ENCODE measurements at places on chromosomes 12 and 14.

DNA sequence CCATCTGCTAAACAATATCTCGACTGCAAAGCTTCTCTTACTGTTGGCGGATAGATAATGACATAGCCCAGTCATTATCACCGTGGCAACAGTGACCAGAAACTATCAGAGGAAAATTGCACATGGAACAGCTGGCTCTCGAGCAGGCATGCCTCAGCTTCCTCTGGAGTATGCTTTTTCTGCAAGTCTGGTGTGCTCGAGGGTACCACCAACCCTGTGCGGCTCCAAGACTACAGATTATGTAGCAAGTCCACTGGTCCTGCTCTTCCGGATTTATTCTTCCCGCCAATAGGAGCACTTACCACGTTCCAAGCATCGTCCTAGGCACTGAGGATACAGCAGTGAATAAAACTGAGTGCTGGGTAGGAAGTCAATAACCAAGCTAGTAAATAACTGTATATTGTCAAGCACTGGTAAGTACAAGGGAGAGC is 1.4 kb upstream of the GLRX5 start:
- DNase-seq: peak; percentile 69

- no peak for DNase-seq
Measured at GRCh38 chr14:98960617-98961013, 311.4 kb downstream of the BCL11B start.

- no peak for DNase-seq
Measured at GRCh38 chr12:66329941-66330340, 27.6 kb downstream of the HELB start.

GRCh38 chr12:8045952-8046944 is 13.7 kb downstream of the FOXJ2 start:
- peak; percentile 83 for DNase-seq

DNA sequence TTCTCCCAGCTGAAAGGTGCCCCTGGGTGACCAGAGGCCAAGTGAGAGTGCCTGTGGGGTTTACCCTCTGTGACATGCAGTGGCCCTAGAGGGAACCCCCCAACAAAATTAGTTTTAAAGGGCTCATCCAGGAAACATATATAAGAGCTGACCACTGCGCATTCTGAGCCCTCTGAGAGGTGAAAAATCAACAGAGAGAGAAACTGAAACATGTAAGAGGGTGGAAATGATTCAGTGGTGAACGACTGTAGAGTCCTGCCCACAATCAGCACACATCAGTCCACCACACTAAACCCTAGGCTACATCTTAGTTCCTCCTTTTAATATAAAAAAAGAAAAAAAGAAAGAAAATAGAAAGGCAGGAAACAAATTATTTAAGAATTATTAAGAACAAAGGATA is 21.0 kb upstream of the ACSM4 start:
- DNase-seq: no peak

DNA sequence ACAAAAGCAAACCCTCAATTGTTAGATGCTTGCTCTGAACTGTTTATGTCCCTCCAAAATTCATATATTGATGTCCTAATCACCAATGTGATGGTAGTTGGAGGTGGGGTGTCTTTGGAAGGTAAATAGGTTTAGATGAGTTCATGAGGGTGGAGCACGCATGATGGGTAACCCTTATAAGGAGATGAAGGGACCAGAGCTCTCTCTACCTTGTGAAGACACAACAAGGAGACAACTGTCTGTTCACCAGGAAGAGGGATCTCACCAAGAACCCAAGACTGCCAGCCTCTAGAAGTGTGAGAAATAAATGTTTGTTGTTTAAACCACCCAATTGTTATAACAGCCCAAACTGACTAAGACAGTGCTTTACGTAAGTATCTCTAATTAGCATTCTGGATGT is 27.0 kb downstream of the DHRS2 start:
- DNase-seq: no peak

DNA sequence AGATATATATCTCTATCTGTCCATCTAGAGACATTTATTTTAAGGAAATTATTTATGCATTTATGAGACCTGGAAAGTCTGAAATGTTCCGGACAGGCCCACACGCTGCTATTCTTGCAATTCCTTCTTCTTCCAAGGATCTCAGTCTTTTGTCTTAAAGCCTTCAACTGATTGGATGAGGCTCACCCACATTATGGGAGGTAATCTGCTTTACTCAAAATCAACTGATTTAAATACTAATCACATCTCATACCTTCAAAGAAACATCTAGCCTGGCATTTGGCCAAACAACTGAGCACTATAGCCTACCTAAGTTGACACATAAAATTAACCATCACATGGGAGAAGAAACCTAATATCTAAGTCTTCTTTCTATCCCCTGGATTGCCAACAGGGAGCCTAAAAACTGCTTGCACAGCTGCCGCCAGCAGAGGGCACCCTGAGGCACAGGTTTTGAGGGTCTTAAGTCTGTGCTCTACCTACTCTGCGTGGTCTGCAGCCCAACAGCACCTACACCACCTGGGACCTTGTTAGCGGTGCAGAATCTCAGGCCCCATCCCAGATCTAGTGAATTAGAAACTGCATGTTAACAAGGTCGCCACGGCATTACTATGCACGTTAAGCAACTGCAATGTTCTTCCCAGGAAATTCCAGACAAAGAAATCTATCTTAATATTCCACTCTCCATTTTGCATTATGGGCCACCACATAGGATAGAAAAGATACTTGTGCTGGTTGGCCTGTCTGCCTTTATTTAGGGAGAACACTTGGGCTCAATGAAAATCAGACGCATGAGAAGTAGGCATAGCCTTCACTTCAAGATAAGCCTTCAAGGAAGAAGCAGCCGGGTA is 249.7 kb downstream of the FOXG1 start:
- DNase-seq: peak; percentile 61

DNA sequence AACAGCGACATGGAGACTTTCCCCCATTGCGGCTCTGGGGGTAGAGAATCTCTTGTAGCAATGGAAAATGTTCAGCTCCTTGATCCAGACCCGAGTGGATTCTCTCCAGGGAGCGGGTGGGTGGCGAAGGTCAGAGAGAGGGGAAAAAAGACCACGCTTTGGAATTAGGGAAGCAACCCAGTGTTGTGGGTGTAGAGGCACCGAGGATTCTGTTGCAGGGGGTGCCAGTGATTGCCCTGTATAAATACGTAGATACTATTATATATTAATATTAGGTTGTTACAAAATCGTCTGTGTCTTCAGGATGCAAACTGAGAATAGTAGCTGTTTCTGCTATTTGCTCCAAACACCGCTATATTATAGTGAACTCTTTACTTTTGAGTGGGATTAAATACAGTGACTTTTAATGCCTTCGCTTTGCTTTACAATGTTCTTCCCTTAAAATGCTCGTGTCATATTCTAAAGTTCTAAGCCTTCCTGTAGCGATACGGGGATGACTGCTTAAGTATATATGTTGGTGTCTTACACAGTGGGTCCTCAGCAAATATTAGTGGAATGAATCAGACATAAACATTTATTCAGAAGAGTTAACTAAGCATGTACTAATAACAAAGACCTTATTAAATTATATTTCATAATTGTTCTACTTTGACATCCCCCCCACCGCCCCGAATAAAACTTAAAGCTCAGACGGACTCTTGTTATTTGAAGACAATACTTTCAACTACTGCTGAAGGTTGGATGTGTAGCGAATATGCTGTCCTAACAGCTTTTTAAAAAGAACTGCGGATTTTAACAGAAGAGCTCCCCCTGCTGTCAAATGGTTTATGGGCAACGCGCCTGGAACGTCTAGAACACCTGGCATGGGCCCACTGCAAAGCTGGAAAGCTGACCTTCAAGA is 136.4 kb upstream of the KRAS start:
- peak; percentile 97 for DNase-seq

GRCh38 chr12:89386138-89386537 is 33.8 kb upstream of the DUSP6 start:
- no peak for DNase-seq

DNA sequence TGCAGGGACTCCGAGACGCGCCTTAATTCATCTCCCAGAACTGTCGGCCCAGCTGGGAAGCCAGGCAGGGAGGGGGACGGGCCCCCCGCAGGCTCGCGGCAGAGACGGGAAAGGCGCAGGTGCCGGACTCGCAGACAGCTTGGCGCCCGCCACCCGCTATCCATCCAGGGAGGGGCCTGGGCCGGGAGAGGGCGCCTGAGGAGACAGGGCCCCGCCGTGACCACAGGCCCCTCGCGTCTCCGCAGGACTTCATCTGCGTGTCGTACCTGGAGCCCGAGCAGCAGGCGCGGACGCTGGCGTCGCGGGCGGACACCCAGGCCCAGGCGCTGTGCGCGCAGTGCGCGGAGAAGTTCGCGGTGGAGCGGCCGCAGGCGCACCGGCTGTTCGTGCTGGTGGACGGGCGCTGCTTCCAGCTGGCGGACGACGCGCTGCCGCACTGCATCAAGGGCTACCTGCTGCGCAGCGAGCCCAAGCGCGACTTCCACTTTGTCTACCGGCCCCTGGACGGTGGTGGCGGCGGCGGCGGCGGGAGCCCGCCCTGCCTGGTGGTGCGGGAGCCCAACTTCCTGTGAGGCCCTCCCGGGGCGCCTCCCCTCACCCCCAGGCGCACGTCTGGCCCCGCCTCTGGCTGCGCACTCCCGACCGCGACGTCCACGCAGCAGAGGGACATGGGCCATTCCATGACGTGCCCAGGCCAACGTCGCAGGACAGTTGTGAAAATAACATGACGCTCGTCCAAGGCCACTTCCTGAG is 60.6 kb downstream of the LGMN start:
- DNase-seq: no peak

- DNase-seq: peak; percentile 74
Measured at GRCh38 chr14:67943947-67944346, 124.4 kb downstream of the RAD51B start.

- no peak for DNase-seq
Measured at GRCh38 chr12:89883630-89884389, 175.2 kb upstream of the ATP2B1 start.

- DNase-seq: no peak
Measured at GRCh38 chr14:68444449-68445168, 348.3 kb downstream of the ZFP36L1 start.

- no peak for DNase-seq
Measured at GRCh38 chr12:113930249-113930648, 35.9 kb downstream of the RBM19 start.

DNA sequence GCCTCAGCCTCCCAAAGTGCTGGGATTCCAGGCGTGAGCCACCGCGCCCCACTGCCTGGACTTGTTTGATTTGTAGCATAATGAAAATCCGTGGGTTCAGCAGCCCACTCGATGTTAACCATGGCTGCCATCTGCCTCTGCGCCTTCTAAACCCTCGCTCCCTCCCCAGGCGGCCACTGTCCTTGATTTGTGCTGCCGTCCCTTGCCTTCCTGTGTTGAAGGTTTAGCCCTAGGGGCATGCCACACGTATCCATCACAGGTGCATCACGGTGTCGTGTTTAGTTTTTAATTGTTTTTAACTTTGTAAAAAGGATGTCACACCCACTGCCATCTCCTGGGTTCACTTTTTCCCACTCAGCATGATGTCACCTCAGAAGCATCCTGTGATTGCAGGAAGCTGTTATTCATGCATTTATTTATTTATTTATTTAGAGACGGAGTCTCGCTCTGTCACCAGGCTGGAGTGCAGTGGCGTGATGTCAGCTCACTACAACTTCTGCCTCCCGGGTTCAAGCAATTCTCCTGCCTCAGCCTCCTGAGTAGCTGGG is 24.5 kb upstream of the ULK1 start:
- DNase-seq: no peak

DNA sequence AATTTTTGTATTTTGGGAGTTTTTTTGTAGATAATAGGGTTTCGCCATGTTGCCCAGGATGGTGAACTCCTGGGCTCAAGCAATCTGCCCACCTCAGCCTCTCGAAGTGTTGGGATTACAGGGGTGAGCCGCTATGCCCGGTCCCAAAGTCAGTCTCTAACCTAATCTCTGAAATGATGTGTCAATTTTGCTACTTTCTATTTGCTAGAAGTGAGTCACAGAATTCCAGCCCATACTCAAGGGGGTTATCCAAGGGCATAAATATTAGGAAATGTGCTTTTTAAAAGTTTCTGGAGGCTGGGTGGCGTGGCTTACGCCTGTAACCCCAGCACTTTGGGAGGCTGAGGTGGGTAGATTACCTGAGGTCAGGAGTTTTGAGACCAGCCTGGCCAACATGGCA is 40.5 kb downstream of the RESF1 start:
- DNase-seq: no peak

DNA sequence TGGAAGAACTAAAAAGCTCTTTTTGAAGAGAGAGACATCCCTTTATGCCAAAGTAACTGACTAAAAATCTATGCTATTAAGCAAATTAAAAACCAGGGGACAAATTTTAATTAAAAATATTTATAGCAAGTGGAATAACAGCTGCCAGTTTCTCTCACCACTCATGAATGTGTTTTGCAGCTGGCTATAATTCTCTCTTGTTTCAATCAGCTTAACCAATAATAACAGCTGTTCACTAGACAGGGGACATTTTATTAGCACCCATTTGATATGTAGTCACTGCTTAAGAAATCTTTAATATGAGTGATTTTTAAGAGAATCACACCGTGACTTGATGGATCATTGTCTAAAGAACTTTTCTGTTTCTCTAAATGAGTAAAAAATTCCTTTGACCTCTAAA is 34.2 kb upstream of the KRR1 start:
- DNase-seq: no peak

DNA sequence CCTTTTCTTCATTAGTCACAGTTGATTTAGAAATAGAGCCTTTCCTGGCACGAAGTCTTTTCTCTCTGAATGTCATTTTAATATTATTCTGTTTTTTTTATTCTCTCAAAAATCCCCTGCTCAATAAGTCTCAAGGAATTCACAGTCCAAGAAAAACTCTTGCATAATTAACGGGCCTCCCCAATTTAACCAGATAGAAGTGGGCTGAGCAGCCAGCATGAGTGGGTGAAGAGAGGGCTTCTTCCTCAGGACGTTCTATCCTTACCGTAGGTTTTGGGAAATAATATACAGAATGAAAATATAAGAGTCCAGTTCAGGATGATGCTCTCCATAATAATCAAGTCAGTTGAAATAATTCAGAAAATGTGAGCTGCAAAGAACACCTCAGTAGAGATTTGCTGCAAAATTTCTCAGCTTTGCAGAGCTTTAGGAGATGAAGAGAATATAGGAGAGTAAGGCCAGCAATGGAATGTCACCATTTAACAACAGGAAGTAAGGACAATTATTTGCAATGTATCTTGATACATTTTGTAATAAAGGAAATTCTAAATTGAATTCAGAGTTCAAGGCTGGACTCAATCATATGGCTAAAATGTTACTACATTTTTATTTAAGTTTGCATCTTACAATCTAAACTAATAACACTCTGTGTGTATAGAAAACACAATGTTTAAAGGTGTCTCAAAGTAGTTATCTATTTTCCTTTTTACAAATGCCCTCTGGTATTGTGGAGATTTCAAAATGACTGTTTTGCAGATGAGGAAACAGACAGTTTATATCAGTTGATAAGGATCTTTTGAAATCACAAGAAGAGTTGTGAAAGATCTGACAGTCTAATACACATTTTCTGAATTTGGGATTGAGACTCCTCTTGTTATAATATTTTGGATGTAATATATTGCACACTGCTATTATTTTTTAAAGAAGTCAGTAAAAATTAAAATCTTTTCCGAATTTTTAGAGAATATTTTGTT is 1724.1 kb upstream of the SEL1L start:
- no peak for DNase-seq

DNA sequence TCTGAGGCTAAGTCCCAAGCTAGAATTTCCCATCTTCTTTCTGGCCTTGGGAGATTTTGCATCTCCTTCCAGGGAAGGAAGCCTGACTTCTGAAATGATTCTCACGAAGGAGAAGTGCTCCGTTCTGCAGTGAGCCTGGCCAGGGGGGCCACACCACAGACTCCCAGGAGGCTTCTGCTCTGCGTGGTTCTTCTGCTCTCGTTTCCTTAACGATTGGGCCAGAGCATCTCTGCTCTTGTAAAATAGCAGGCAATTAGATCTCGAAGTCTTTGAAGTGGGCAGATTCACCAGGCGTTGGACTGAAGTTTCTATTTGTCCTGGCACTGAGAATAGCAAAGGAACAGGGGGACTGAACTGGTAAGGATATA is 6.7 kb upstream of the BATF start:
- DNase-seq: peak; percentile 27

Measured in NAMALWA (cell line).